Activated CD4-positive, alpha-beta T cell treated with anti-CD3 and anti-CD28 coated beads, Interleukin-2, amount 50 U/mL, for 24 hours (primary cell): ENCODE measurements at places on chromosomes 7 and 10.
A peak's percentile ranks its signal among the peaks of the same experiment; 100 is the strongest.

DNA sequence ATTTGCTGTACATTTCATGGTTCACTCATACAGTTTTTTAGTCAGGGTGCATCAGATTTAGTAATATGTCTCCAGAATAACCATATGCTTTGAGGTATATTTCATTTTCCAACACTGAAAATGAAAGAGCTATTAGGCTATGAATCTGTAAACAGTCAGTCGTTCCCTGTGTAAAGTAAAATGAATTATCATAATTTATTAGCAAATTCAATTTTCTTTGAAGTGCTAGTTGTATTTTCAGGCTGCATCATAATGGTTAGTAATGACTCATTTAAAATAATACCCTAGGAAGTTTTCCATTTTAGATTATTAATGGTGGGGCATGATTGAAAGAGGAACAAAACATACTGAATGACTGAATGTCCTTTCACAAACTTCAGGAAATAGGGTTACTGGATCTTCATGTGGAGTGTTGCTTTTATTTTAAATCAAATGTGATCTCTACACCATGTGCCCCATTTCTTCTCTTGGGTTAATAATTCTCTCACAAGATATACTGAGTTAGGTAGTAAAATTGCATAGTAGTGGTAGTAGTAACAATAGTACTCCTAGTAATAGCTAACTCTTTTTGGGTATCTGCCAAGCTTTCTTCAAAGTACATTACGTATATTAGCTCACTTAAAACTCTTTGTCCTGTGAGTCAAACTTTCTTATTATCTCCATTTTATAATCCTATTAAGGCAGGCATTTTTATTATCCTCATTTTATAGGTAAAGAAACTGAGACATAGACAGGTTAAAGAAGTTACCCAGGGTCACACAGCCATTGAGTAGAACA, 476.5 kb downstream of the SUGCT start:
- no peak for DNase-seq

- peak; percentile 14 for DNase-seq
Observed at GRCh38 chr10:70816220-70816894, 609 bp downstream of the SGPL1 start.

- DNase-seq, result no peak
Observed at GRCh38 chr10:66098595-66099480, 827.0 kb upstream of the LRRTM3 start.

DNA sequence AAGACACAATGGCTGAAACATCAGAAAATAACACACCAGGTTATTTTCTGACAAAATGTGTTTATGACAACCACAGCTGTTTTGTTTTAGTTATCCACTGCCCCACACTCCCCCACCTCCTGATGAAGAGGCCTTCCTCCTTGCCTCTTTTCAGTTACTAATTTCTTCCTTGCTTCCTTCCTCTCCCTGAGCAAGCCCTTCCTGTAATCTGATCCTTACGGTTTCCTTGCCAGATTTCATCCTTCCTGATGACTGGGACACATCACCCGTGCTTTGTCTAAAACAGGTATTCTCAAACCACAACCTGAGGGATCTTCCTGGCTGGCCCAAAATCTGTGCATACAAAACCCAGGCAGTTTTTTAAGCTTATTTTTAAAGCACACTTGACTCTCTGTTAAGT, 39.4 kb downstream of the CHST15 start:
- no peak for DNase-seq

- no peak for DNase-seq
Observed at GRCh38 chr7:133698127-133698526, 429.0 kb upstream of the LRGUK start.

DNA sequence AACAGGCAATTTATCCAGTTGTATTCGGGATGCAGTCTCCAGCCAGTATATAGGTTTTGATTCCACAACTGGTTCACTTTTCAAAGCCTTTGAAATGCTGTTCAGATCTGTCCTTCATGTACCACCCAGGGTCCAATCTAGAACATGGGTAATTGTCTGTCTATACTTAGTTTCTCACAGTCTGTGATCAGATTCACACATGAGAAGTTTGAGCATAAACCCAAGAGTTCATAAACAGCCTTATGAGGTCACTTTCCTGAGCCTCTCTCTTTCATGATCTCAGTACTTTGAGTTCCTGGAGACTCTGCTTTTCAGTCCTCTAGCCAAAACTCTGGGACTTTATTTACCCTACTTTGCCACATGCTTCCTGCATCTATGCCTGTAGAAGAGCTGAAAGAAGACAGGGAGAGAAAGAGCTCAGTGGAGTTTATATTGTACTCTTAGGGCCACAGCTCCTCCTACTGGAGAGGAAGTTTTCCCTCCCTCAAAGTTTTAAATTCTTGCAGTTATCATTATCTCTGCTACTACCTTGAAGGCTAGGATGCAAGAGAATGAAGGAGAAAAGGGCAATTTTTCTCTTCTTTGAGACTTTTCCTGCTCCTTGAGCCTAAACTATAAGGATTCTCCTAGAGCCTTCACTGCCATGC, 172.0 kb downstream of the ZEB1 start:
- DNase-seq, result no peak

GRCh38 chr10:18906636-18907035, 142.0 kb upstream of the MALRD1 start:
- DNase-seq, result no peak

GRCh38 chr7:157150882-157151281, 12.2 kb downstream of the UBE3C start:
- DNase-seq, result no peak

GRCh38 chr7:465710-466400, 53.8 kb downstream of the PDGFA start:
- DNase-seq, result no peak

DNA sequence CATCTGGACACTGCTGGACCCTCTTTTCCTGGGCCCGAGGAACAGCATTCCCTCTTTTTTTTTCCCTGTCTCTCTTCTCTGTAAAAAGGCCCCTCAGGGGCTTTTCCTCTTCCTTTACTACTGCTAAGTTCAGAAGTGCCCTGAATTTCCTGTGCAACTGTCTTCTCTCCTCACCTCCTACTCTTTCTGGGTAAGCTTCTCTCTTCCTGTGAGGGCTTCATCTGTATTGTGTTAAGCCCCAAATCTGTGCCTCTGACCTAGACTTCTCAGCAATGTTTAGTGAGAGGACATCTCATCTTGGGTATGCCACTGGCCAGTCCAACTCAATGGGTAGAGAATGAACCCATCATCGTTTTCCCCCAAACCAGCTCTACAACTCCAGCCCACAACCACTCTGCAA, 174.2 kb downstream of the PTEN start:
- no peak for DNase-seq

GRCh38 chr10:99341860-99342490, 12.8 kb downstream of the CNNM1 start:
- DNase-seq, result no peak

GRCh38 chr10:3468919-3469638, 296.5 kb upstream of the PITRM1 start:
- DNase-seq, result no peak

DNA sequence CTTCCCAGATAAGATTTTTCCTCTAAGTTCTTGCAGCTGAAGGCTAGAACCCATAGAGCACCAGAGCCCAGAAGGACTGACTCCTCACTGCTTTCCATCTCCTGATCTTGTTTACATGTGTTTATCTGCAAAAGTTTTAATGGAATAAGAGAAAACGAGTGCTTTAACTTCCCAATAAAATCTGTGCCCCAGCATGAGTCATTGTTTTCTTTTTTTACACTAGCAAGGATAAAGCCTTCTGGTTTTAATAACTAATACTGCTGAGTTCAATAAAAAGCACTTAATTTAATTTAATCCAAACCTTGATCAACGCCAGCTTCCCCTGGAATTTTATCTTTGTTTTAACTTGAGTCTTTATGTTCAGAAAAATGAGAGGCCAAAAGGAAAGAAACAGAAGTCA, 227.6 kb downstream of the HPSE2 start:
- no peak for DNase-seq

- no peak for DNase-seq
Observed at GRCh38 chr7:71267734-71268469, 136.0 kb downstream of the GALNT17 start.

DNA sequence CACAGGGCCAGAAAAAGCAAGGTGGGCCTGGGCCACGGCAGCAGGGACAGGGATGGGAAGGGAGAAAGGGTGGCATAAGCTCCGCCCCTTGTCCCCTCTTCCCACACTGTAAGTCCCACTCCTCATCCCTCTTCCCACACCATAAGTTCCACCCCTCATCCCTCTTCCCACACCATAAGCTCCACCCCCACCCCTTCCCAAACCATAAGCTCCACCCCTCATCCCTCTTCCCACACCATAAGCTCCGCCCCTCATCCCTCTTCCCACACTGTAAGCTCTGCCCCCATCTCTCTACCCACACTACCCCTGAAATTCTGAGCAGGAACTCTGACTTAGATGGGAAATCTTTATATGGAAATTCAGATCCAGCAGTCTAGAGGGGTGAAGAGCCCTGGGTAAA, 55.7 kb downstream of the HSPA12A start:
- DNase-seq, result no peak
